ENCODE measurements at places on chromosomes 1 and 21. TPM values are rescaled to one million over a fixed set of nuclear protein-coding genes. Genes with fewer than 3 reads are reported as not detected.

The BSND gene
- polyA plus RNA-seq, result not detected

The RIPPLY3 gene
- 0.17 TPM for polyA plus RNA-seq

The UMODL1 gene
- polyA plus RNA-seq, result 0.12 TPM

The DNAI4 gene
- 4.5 TPM for polyA plus RNA-seq

The SMCP gene
- polyA plus RNA-seq, result not detected

The MYOM3 gene
- 233 TPM for polyA plus RNA-seq
